Small intestine (tissue), 16 donors: ENCODE measurements at places on chromosomes 11 and 22.

GRCh38 chr11:8886322-8886721 is 24.7 kb upstream of the AKIP1 start:
- DNase-seq = no peak

GRCh38 chr22:37266581-37267134 is 15.7 kb upstream of the CYTH4 start:
- no peak for DNase-seq

DNA sequence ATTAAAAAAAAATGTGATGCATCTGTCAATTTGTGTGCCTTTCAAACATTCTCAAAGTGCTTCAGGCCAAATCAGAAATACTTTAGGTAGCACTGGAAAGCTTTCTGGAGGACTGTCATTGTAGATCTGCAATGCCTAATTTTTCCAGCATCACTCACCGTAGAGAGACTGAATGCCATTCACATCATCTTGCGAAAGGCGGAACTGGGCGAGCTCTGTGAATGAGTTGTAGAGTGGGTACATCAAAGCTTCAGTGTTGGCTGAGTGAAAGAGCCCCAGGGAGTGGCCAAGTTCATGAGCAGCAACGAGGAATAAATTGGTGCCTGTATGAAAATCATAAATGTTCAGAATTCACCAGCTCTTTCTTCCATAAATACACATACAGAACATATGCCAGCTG is 4.0 kb downstream of the MMP10 start:
- DNase-seq = no peak

- no peak for DNase-seq
Measured at GRCh38 chr11:45395947-45396346, 109.8 kb upstream of the SYT13 start.
